ENCODE measurements at places on chromosomes 3 and 15.
A peak's percentile ranks its signal among the peaks of the same experiment; 100 is the strongest.

GRCh38 chr15:95265419-95265997 lies 1034.1 kb downstream of the MCTP2 start:
- no peak for DNase-seq

DNA sequence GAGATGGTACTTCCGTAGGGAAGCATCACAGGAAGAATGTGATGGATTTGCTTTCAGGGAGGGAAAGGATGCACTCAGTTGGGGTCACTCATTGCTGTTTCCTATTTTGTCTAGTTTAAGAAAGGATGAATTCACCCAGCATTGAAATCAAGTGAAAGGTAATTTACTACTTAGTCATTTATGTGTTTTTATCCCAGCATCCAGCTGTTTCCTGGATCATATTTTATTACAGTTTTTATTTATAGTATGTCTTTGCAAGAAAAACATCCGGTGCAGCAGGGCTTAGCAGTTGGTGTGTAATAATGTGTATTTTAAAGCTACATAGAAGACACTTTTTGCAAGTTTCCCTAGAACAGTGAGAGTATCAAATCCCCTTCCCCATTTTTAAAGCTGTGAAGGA lies 37.4 kb upstream of the GOLGA8B start:
- no peak for DNase-seq

DNA sequence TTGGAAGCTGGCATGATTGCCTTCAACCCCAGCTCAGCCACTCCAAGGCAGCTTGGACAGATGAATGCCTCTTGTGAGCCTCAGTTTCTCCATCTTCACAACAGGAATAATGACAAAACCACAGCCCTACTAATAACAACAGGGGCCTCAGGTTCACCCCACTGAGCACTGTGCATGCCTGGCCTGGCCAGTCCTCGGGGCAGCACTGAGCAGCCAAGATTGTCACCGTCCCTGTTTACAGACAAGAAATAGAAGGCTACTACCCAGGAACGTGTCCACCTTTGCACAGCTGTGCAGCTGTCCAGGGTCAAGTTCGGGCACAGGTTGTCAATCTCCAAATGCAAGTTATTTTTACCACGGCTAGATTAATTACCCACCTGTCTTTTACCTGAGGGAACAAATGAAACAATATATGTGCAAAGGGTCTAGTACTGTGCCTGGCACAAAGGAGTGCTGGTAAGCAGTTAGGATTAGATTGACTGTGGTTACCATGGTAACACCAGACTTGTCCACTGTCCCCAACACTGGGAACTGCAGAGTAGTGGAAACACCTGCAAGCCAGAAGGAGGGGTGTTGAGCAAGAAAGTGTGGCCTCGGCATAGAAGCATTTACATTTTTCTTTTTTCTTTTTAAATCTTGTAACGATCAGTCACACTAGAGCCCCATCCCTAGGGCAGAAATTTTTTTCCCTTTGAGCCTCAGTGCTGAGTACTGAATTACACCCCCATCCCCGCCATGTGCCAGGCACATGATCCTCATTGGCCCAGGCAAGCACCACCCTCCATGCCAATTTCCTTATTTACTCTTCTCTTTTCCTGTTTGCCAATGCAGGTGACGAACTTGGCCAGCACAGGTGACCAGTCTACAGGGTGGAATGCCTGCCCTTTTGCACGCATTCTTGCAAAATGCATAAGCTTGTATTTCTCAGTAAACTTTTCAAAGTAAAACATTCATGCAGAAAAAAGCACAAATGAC lies 66.3 kb upstream of the SLC6A6 start:
- DNase-seq = no peak

GRCh38 chr3:10833855-10834414 lies 17.9 kb downstream of the SLC6A11 start:
- no peak for DNase-seq

DNA sequence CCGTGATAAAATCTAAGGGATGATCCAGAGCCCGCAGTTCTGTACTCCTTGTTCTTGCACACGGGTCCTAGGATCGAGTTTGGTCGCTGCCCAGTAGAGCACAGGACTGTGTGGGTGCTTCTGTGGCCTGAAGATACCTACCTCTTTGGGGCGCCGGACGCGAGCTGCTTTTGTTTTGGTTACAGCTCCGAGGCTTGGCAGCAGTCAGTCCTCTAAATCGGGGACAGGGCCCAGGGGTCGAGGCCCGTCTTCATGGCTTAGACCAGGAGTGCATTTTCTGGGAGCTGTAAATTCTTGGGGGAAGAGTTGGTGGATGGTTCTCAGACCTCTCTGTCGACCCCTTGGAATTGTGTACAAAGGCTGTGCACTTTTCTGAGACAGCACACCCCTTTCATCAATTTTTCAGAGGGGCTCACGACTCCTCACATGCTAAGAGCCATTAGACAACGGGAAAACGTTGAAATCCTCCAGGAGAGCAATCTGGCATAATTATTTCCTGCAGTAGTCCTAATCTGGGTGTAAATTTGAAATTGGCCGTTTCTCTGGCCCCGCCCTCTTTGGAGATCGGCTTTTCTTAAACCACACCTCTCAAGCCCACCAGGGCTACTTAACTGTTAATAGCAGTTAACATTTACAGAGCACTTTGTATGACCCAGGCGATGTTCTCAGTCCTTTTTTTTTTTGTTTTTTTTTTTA lies 928 bp downstream of the CEP97 start:
- peak; percentile 21 for DNase-seq

DNA sequence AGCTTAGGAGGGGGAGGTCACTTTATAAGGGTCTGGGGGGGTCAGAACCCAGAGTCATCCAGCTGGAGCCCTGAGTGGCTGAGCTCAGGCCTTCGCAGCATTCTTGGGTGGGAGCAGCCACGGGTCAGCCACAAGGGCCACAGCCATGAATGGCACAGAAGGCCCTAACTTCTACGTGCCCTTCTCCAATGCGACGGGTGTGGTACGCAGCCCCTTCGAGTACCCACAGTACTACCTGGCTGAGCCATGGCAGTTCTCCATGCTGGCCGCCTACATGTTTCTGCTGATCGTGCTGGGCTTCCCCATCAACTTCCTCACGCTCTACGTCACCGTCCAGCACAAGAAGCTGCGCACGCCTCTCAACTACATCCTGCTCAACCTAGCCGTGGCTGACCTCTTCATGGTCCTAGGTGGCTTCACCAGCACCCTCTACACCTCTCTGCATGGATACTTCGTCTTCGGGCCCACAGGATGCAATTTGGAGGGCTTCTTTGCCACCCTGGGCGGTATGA lies at the start of gene RHO:
Gene RHO (plus strand): TSS at position 51 of the 512 bp plus-strand sequence. CDS start 95 bp downstream, at position 146.
- no peak for DNase-seq

GRCh38 chr3:64687781-64688604 lies at the start of gene ADAMTS9:
Gene ADAMTS9, minus strand, starts transcription at chr3:64688000. Its CDS starts 343 bp downstream, at chr3:64687657.
- DNase-seq = no peak

GRCh38 chr15:33823119-33823518 lies 145.2 kb upstream of the CHRM5 start:
- no peak for DNase-seq

DNA sequence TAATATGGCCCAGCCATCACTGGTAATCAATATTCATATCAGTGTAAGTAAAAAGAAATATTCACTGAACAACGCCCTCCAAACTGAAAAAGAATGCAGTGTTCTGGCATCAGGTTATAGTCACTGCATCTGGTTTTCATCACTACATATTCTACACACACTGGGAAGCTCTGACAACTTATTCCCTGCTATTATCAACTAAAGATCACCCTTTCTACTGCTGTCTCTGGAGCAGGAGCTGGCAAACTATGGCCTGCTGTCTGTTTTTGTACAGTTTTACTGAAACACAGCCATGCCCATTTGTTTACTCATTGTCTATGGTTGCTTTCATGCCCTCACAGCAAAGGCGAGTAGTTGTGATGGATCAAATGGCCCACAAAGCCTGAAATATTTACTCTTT lies 35.3 kb downstream of the TUBGCP4 start:
- no peak for DNase-seq

DNA sequence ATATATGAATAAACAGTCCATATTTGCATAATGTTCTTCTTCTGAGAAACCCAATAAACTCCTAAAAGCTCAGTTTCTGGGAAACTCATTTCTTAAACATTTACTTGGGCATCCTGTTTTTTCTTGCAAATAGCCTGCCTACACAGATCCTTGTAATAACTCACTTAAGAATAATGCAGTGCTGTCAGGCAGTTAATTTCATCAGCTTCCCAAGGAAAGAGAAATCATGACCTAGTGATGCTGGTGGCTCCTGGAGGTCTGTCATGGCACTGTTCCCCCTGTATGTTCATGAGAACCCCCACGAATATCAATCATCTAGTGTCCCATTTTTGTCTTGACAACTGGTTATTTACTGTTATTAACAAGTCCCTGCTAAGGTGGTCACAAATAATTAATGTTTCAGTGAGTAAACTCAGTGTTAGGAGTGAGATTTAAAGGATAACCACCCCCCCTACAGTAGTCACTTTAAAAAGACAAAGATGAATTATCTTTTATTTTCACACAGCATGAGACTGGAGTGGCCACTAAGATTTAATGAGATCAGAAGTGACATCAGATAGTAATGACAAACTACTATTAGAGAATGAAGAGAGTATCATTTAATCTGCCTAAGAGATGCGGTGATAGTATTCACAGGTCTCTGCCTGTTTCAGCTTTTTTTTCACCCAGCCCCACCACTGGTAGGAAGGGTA lies 279.5 kb upstream of the NECTIN3 start:
- no peak for DNase-seq

DNA sequence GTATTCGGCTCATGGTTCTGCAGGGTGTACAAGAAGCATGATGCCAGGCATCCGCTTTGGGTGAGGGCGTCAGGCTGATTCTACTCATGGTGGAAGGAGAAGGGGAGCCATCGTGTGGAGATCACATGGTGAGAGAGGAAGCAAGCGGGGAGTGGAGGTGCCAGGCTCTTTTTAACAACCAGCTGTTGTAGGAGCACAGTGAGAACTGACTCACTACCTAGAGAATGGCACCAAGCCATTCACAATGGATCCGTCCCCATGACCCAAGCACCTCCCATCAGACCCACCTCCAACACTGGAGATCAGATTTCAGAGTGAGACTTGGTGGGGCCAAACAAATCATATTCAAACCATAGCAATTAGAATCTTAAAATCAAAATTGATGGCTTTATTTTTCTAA lies 259.8 kb upstream of the CTDSPL start:
- no peak for DNase-seq

GRCh38 chr15:31062911-31063310 lies 38.6 kb downstream of the TRPM1 start:
- no peak for DNase-seq

GRCh38 chr3:185151101-185151963 lies 1.5 kb downstream of the C3orf70 start:
- no peak for DNase-seq

DNA sequence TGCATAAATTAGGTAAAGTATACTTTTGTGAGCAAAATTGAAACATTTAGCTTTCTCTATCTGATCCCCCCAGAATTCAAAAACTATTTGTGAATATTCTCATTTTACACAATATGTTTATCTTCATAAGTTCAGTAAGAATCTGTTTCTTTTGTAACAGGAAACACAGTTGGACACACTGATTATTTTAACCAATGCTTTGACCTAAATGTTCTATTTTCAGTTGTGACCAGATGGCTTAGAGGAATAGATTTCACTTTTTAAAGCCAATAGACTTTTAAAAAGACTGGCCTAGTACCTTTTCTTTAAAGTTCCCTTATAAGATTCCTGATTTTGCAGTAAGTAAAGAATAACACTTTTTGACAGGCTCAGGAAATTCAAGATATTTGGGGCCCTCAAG lies 74.0 kb upstream of the STRIT1 start:
- DNase-seq = no peak

DNA sequence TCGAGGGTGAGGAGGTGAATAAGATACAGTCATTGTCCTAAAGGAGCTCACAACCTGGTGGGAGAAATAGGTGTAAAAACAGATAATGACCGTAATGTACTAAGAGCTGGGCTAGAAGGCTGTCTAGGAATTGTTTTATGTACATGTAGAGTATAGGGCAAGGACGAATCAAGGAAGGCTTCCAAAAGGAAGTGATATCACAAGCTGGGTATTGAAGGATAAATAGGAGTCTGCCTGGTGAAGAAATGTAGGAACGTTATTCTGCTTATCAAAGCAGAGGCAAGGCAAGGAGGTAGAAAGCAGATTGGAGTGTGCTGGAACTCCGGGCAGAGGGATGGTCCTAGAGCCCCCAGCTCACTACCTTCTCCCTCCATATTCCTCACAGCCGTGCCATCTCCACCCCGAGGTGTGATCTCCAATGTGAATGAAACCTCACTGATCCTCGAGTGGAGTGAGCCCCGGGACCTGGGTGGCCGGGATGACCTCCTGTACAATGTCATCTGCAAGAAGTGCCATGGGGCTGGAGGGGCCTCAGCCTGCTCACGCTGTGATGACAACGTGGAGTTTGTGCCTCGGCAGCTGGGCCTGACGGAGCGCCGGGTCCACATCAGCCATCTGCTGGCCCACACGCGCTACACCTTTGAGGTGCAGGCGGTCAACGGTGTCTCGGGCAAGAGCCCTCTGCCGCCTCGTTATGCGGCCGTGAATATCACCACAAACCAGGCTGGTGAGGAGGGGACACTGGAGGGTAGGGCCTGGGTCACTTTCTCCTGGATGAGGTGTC lies 15.1 kb downstream of the EPHB3 start:
- no peak for DNase-seq

Measured in CD4-positive, alpha-beta T cell treated with Interleukin-4 for 4 hours (primary cell).